ENCODE measurements at places on chromosomes 7 and 10. TPM values are rescaled to one million over a fixed set of nuclear protein-coding genes. Genes with fewer than 3 reads are reported as not detected.
A peak's percentile ranks its signal among the peaks of the same experiment; 100 is the strongest.

DNA sequence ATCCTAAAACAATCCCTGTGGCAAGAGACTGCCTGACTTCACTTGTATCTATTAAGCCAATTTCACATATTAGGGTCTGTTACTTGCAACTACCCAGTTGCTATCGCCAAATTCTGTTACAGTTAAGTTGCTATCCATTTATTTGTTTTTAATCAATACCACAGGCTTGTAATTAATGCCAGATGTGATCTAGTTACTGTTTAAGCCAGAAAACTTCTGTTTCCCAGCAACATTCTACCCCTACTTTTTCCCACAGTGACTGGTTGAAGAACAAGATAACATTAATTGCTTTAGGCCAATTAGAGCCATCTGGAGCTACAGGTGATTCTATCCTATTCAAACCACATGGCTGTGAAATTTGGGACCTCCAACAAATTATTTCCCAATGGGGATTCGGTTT is 131.3 kb downstream of the ALOX5 start:
- H3K36me3 ChIP-seq: no peaks in the 10 kb centered on the region
- H3K4me1 ChIP-seq: peaks cover 23% of the 10 kb centered on the region
- no peak for DNase-seq
- H3K27ac ChIP-seq: no peak overlapping the region
- H3K4me3 ChIP-seq: no peak overlapping the region

- no peaks in the 10 kb centered on the region for H3K27me3 ChIP-seq
- H3K36me3 ChIP-seq: no peaks in the 10 kb centered on the region
- H3K27ac ChIP-seq: peak overlapping the region; percentile 97
- peaks cover 37% of the 10 kb centered on the region for H3K4me1 ChIP-seq
Observed at GRCh38 chr10:110918269-110918642, 724 bp downstream of the BBIP1 start.

Gene CYP2C18
- not detected for total RNA-seq

DNA sequence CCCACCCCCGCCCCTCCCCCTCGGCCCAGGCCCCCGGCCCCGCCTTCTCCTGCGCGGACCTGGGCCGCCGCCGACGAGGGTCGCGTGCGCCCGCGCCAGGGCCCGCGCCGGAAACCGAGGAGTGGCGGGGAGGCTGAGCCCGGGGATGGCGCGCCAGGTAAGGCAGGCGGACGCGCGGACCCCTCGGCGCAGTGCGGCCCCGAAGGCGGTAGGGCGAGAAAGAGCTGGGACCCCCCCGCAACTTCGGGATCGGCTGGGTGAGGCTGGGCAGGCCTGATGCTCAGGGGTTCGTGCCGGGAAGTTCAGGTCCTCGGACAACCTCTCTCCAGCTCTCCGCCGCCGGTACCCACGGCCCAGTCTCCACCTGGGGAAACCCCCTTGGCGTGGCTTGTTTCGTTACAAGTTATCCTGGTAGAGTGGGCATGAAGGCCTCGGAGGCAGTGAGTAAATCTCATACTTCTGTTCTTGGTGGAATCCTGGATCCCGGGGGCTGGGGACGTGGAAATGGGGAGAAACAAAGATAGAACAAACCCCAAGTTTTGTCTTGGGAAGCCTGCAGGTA is 58.4 kb downstream of the ZNF467 start:
- H3K4me3 ChIP-seq: peak overlapping the region; percentile 75
- no peaks in the 10 kb centered on the region for H3K27me3 ChIP-seq
- H3K4me1 ChIP-seq: peaks cover 27% of the 10 kb centered on the region
- H3K36me3 ChIP-seq: no peaks in the 10 kb centered on the region
- no peak for DNase-seq

GRCh38 chr10:111491154-111491553 is 414.3 kb downstream of the ADRA2A start:
- H3K4me1 ChIP-seq: no peaks in the 10 kb centered on the region
- no peak for DNase-seq
- no peak overlapping the region for H3K4me3 ChIP-seq
- H3K27me3 ChIP-seq: no peaks in the 10 kb centered on the region
- no peak overlapping the region for H3K27ac ChIP-seq
- H3K36me3 ChIP-seq: no peaks in the 10 kb centered on the region

DNA sequence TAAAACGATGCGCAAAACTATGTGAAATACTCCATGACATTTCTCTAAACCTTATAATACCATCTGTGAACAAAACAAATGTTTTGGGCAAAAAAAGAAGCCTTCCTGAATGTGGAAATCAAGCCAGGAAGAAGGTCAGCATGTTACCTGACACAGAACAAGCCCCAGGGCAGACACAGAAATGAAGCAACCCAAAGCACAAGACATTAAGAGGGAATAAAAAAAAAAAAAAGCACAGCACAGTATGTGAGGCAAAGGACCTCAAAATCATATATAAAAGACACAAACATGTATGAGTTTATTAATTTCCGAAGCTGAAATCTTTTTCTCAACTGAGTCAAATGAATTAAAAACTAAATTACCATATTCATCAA is 161.8 kb downstream of the SKIDA1 start:
- DNase-seq: no peak
- H3K4me1 ChIP-seq: peaks cover 28% of the 10 kb centered on the region
- H3K27ac ChIP-seq: no peak overlapping the region
- H3K27me3 ChIP-seq: no peaks in the 10 kb centered on the region
- H3K36me3 ChIP-seq: no peaks in the 10 kb centered on the region

Gene SEMA3C
- total RNA-seq: 0.13 TPM

DNA sequence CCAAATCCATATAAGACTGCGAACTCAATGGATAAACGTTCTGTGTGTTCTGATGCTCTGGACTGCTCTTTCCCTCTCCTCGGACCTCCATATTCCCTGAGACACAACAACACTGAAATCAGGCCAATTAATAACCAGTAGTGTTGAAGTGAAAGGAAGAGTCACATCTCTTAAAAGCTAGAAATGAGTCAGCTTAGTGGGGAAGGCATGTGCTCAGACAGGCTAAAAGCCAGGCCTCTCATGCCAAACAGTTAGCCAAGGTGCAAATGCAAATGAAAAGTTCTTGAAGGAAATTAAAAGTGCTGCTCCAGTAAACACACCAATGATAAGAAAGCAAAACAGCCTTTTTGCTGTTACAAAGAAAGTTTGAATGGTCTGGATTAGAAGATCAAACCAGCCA is 29.3 kb downstream of the TNS3 start:
- no peak overlapping the region for H3K27ac ChIP-seq
- no peak for DNase-seq
- peaks cover 24% of the 10 kb centered on the region for H3K36me3 ChIP-seq
- H3K4me3 ChIP-seq: no peak overlapping the region
- no peaks in the 10 kb centered on the region for H3K27me3 ChIP-seq

Gene CYP2C19
- not detected for total RNA-seq

GRCh38 chr10:102119417-102120141 is 589 bp downstream of the LDB1 start:
- DNase-seq: no peak
- H3K36me3 ChIP-seq: no peaks in the 10 kb centered on the region
- H3K27me3 ChIP-seq: peaks cover 7% of the 10 kb centered on the region
- H3K4me3 ChIP-seq: peak overlapping the region; percentile 84
- peaks cover 69% of the 10 kb centered on the region for H3K4me1 ChIP-seq

GRCh38 chr7:69272101-69272500 is 326.2 kb upstream of the AUTS2 start:
- no peak overlapping the region for H3K27ac ChIP-seq
- H3K4me3 ChIP-seq: no peak overlapping the region
- no peaks in the 10 kb centered on the region for H3K27me3 ChIP-seq
- H3K4me1 ChIP-seq: no peaks in the 10 kb centered on the region

GRCh38 chr10:9234191-9234590 is 1179.7 kb downstream of the GATA3 start:
- H3K27me3 ChIP-seq: no peaks in the 10 kb centered on the region
- no peak overlapping the region for H3K27ac ChIP-seq
- no peaks in the 10 kb centered on the region for H3K4me1 ChIP-seq
- no peaks in the 10 kb centered on the region for H3K36me3 ChIP-seq
- H3K4me3 ChIP-seq: no peak overlapping the region

DNA sequence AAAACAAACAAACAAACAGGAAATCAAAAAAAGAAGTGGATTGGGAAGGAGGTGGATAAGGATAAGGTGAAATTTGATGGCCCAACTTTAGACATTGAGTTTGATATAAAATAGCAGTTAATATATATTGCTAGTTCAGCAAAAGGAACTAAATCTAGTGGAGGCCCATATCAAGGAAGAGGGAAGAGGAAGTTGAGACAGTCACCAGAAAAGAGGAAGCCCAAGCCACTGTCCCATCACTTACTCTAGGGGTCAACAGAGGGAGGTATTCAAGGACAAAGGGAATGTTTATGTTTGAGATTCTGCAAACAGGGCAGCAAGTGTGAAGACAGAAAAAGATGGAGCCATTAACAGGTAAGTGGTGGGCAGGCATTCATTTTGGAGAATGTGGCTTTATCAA is 3.7 kb downstream of the LAMTOR4 start:
- peaks cover 24% of the 10 kb centered on the region for H3K36me3 ChIP-seq
- no peak for DNase-seq
- no peak overlapping the region for H3K27ac ChIP-seq
- H3K4me1 ChIP-seq: peaks cover 75% of the 10 kb centered on the region
- H3K4me3 ChIP-seq: no peak overlapping the region

GRCh38 chr10:88332503-88333247 is 250.4 kb downstream of the RNLS start:
- DNase-seq: no peak
- no peak overlapping the region for H3K27ac ChIP-seq
- no peaks in the 10 kb centered on the region for H3K36me3 ChIP-seq
- no peaks in the 10 kb centered on the region for H3K4me1 ChIP-seq
- H3K4me3 ChIP-seq: no peak overlapping the region

DNA sequence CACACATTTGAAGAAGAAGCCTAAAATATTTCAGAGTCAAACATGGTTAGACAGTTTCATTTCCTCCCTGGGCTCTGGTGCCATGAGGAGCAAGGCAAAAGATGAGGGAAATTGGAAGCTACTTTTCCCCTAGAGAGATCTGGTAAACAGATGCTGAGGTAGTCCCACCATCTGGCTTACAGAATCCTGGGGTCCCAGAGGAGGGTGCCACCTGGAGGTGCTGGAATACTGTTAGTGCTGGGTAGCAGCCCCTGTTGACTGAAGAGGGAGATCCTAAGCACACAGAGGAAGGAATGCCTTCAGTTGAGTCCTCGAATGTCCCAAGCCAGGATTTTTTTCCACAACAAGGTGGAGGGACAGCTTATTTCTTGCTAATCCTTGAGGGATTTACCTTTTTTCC is 160.1 kb downstream of the FZD1 start:
- H3K4me1 ChIP-seq: no peaks in the 10 kb centered on the region
- DNase-seq: peak; percentile 2
- no peak overlapping the region for H3K27ac ChIP-seq
- no peaks in the 10 kb centered on the region for H3K27me3 ChIP-seq

DNA sequence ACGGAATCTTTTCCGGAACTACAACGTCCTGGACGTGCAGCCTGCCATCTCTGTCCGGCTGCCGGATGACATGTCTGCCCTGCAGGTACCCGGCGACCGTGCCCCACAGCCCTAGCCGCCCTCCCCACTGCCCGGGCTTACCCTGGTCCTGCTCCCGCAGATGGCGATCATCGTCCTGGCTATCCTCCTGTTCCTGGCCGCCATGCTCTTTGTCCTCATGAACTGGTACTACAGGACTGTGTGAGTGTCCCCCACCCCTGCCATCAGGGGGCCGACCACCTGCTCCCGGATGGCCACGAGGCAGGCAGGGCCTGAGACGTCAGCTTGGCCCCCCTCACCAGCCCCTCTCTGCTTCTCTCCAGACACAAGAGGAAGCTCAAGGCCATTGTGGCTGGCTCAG is 38.0 kb upstream of the VSIR start:
- H3K27me3 ChIP-seq: no peaks in the 10 kb centered on the region
- no peak overlapping the region for H3K27ac ChIP-seq
- peaks cover 1% of the 10 kb centered on the region for H3K4me1 ChIP-seq
- H3K36me3 ChIP-seq: peaks cover 7% of the 10 kb centered on the region

Gene TMEM176B
- total RNA-seq: not detected

- no peak for DNase-seq
- H3K36me3 ChIP-seq: no peaks in the 10 kb centered on the region
- no peaks in the 10 kb centered on the region for H3K4me1 ChIP-seq
- H3K4me3 ChIP-seq: no peak overlapping the region
Observed at GRCh38 chr10:46515793-46516192, 40.7 kb downstream of the GPRIN2 start.

Gene C7orf33
- total RNA-seq: not detected

DNA sequence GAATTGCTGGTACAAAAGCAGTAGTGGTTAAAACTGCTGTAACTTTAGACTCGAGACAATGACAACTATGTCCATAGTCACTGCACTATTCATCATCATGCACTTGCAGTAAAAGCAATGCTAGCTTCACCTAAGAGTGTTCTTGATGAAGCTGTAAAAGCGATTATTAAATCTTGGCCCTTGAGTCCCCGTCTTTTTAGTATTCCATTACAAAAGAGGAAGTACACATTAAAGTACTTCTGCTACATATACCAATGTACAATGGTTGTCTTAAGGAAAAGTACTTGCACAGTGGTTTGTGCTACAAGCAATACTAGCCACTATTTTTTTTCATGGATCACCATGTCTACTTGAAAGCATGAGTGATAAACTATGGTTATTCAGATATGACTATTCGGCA is 78.3 kb downstream of the ATAD1 start:
- H3K4me1 ChIP-seq: peaks cover 24% of the 10 kb centered on the region
- H3K4me3 ChIP-seq: no peak overlapping the region
- H3K27me3 ChIP-seq: no peaks in the 10 kb centered on the region
- H3K27ac ChIP-seq: no peak overlapping the region
- no peak for DNase-seq

- H3K27ac ChIP-seq: no peak overlapping the region
- H3K4me3 ChIP-seq: no peak overlapping the region
- H3K27me3 ChIP-seq: no peaks in the 10 kb centered on the region
- no peaks in the 10 kb centered on the region for H3K36me3 ChIP-seq
- peak; percentile 14 for DNase-seq
Observed at GRCh38 chr10:35259769-35260397, 76.4 kb upstream of the CCNY start.

GRCh38 chr7:95822717-95823116 is 50.4 kb downstream of the DYNC1I1 start:
- no peaks in the 10 kb centered on the region for H3K4me1 ChIP-seq
- no peak for DNase-seq
- H3K27me3 ChIP-seq: no peaks in the 10 kb centered on the region
- no peaks in the 10 kb centered on the region for H3K36me3 ChIP-seq
- no peak overlapping the region for H3K4me3 ChIP-seq

DNA sequence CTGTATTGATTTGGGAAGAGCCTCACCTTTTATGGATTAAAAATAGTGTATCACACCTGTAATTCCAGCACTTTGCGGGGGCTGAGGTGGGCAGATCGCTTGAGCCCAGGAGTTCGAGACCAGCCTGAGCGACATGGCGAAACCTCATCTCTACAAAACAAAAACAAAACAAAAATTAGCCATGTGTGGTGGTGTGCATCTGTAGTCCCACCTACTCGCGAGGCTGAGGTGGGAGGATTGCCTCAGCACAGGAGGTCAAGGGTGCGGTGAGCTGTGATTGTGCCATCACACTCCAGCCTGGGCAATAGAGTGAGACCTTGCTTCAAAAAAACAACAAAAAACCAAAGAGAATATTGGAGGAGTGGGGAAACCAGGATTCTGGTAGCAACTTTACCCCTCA is 79.6 kb downstream of the LRMDA start:
- no peak overlapping the region for H3K27ac ChIP-seq
- H3K36me3 ChIP-seq: no peaks in the 10 kb centered on the region
- H3K27me3 ChIP-seq: no peaks in the 10 kb centered on the region
- peaks cover 25% of the 10 kb centered on the region for H3K4me1 ChIP-seq
- H3K4me3 ChIP-seq: no peak overlapping the region

All from HepG2 (cell line).